ENCODE measurements at places on chromosomes 1 and 21.

DNA sequence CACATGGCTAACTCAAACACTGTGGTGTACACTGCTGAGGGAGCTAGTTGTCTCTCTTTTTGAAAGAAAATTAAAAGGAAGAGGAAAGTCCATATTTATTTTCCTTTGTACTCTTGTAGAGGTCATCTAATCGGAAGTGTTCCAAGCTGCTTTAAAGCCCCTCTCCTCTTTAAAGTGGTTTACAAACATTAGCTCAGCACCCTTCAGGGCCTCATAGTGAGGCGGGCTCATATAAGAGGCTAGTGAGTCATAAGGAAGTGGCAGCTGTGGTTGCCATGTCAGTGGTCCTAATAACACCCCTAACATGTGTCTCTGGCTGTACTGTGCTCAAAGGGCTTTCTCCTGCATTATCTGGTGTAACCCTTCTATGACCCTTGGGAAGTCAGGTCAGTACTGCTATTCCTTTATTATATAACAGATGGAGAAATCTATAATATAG lies 104.4 kb upstream of the SERBP1 start:
- no peak for DNase-seq

- no peak for DNase-seq
These were observed 346.7 kb upstream of the ADGRL4 start for GRCh38 chr1:79353224-79353623.

DNA sequence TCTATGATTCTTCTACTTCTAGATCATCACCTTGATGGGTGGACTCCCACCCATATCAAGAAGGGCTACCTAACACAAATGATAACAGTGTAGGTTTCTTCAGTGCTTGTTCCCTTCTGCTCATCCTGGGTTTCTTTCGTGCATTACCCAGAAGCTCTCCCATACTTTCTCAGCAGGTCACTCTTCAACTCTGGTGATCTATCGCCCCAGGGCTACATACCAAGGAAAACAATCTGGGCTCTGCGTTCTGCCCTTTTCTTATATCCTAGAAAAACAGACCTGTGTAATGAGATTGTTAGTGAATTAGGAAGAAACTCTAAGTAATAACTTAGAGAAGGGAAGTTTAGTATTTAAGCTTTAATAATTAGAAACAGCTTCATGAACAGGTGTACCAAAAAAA lies 370.6 kb upstream of the SPAG17 start:
- no peak for DNase-seq

DNA sequence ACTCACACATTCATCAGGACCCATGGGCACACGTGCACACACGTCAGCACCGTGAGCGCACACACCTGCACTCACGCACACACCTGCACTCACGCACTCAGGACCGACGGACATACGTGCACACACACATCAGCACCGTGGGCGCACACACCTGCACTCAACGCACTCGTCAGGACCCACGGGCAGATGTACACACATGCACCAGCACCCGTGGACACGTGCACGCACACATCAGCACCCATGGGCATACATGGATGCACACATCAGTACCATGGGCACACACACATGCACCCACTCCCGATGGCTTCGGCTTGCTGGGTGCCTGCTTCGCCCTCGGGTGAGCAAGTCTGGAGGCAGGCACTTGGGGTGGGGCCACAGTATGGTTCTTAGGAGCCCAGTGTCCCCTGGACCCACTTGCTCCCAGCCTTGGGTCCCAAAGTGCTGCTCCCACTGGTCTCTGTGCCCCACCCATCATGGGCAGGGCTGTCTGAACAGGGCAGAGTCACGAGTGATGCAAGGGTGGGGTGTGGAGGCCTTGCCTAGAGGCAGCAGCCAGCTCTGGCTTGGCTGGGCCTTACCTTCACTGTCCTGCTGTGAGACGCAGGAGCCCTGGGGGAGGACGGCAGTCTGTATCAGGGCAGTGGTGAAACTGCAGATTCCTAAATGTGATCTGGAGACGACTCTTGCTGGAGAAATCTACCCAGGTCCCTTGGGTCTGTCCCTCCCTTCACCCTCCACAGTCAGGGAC lies 49.8 kb downstream of the SKI start:
- no peak for DNase-seq

DNA sequence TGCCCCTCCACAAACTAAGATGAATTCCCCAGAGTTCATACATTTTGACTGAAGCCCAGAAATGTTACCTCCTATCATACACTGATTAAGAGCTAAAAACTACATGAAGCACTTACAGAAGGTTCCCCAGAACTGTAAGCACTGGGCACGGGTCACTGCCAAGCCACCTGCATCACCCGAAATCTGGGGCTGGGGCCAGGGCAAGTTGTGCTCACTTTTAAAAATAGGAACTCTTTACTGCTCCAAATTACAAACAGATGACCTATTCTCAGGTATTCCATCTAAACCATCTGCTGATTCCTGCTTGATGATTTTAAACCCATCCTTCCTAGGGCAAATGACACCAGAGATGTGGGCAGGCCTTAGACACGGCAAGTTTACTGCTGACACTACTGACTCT lies 4.8 kb downstream of the SETD4 start:
- DNase-seq: no peak

DNA sequence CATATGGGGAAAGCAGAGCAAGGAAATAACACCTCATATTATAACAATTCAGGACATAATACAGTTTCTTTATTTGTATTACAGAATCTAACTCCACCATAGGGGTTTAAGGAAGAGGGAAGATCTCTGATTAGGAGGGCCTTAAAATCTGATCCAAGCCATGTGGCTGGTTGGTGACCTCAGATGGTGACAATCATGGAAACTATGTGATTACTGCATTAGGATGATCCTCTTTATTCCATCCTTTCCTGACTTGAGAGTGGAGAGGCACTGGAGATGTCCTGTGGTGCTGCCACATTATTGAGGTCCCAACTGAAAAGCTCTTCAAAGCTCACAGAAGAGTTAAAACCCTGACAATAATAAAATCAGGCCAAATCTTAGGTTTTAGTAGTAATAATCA lies 168.1 kb upstream of the BEND5 start:
- no peak for DNase-seq

DNA sequence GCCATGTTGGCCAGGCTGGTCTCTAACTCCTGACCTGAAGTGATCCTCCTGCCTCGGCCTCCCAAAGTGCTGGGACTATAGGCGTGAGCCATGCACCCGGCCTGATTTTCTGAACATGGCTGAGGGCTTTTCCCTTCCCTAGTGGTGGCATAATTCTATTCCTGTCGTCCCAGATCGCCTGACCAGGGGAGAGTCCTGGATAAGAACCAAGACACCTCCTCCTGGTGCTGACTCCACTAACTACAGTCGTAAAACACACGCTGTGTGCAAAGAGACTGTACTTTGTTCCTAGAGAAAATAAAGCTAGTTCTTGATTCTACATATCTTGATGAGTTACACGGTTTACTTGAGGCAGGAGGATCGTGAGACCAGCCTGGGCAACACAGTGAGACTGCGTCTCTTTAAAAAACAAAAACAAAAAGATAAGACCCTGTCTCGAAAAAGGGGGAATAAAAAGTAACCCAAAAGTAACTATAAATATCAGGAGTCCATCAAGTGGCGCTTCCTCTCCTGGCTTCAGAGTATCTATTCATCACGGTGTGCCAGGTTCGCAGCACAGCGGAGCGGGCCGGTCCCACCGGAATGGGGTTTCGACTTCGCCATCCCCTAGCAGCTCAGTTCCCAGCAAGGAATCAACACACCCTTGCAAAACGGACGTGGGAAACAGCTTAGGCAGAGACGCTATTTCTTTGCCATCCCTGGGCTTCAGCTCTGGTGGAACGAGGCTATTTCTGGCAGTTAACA lies 973 bp downstream of the SDF4 start:
- no peak for DNase-seq

GRCh38 chr1:26887125-26887524 lies 3.0 kb downstream of the GPN2 start:
- DNase-seq: peak; percentile 26

- no peak for DNase-seq
These were observed 111.0 kb downstream of the PTPN14 start for GRCh38 chr1:214440219-214440965.

- DNase-seq: no peak
These were observed 48.1 kb downstream of the MAP3K21 start for GRCh38 chr1:233375653-233376052.

- no peak for DNase-seq
These were observed 181.3 kb downstream of the ETS2 start for GRCh38 chr21:38986806-38987632.

- no peak for DNase-seq
These were observed 201.1 kb downstream of the MATN1 start for GRCh38 chr1:30522031-30523004.

DNA sequence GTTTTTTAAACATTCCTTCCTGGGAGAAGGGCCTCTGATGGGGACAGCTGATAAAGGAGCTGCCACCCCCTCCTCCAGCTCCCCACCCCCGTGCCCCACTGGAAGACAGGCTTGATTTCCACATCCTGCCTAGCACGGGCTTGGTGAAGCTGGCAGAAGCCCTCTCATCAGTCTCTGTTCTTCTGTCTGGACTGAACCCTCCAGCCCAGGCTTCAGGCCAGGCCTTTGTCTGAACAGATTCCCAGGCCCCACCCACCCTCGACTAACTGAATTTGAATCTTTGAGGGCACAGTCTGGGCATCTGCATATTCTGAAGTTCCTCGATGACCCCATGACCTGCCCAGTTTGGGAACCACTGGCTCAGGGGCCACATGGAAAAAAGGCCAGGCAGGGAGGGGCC lies 75.3 kb downstream of the CD58 start:
- no peak for DNase-seq

- peak; percentile 25 for DNase-seq
These were observed 1.2 kb downstream of the GPR88 start for GRCh38 chr1:100538913-100539835.

GRCh38 chr1:81950037-81950436 lies 149.3 kb downstream of the ADGRL2 start:
- DNase-seq: no peak

DNA sequence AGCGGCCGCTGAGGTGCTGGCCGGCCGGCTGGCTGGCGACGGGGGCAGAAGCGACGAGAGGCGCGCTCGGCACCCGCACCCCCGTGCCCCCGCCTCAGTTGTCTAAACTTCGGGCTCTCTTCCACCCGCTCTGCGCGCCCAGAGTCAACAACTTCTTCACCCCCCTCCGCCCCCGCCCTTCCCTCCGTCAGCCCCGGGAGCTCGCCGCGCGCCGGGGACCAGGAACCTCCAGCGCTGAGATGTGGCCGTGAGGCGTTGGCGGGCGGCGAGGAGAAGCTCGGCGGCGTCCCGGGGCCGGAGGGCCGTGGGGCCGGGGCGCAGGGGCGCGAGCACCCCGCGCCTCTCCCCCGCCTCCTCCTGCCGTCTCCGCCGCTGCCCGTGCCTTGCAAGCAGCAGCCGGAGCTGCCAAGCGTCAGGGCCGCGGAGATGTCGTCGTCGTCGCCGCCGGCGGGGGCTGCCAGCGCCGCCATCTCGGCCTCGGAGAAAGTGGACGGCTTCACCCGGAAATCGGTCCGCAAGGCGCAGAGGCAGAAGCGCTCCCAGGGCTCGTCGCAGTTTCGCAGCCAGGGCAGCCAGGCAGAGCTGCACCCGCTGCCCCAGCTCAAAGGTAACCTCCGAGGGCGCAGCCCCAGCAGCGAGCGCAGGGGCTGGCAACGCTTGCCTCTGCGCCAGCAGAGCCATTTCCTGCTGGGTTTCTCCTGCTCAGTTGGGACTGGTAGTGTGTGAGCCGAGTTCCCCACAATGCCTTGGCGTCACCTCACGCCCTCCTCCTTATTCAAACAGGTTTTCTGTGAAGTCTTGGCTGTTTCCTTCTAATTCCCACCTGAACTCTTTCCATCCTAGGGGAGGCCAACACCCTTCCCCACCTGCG lies 710 bp downstream of the PPP2R5A start:
- peak; percentile 64 for DNase-seq

GRCh38 chr1:25105836-25106235 lies 126.5 kb downstream of the SYF2 start:
- DNase-seq: no peak

GRCh38 chr1:18882486-18882885 lies 19.9 kb downstream of the ALDH4A1 start:
- no peak for DNase-seq

GRCh38 chr1:53340660-53341520 lies 13.0 kb upstream of the LRP8 start:
- DNase-seq: no peak

DNA sequence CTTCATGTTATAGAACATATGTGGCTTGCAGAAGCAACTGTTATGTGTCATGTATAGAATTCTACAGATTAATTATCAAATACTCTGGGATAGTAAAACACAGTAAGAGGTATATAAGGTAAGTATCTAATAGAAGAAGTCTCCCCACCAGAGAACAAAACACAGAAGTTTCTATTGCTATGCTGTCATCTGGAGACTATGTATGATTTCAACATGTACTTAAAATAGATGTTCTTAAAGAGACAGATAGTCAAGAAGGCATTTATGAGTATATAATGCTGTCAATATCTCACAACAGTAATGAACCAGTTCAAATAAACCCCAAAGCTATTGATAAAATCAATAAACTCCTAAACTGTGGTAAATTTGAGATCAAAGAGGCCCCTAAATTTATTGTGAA lies 8.1 kb upstream of the ADCY10 start:
- DNase-seq: no peak

DNA sequence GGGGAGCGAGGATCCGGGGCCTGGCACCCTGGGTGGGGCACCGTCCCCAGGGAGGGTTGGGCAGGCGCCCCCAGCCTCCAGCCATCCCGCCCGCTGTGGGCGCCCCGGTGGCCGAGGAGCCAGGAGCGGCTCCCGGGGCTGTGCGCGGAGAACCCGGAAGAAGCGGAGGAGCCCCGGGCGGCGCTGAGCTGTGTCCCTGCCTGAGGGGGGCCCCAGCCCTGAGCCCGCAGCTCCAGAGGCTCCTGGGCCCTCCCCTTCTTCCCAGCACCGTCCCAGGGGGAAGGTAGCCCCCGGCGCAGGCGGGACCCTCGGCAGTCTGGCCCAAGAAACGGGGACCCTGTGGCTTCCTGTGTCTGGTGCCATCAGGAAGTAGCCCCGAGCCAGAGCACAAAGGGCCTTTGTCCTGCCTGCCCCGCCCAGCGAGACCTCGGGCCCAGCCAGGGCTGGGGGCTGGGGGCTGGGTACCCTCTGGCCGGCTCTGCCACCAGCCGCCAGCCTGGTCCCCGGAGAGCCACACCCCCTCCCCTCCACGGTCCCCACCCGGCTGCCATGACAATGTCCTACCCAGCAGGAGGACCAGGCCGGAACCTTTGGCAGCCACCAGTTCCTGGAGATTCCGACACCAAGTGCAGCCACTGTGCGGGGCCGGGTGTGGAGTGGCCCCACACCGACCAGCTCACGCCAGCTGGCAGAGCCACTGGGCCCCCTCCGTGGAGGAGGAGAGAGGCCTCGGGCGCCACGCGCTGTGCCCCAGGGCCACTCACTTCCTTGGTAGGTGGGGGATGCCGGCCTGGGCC lies 15.6 kb upstream of the TTLL10 start:
- no peak for DNase-seq
